Stimulated activated CD8-positive, alpha-beta memory T cell treated with anti-CD3 and anti-CD28 coated beads, Interleukin-4, amount 100 ng/mL, for 4 hours (primary cell): ENCODE measurements at places on chromosomes 2 and 18.

DNA sequence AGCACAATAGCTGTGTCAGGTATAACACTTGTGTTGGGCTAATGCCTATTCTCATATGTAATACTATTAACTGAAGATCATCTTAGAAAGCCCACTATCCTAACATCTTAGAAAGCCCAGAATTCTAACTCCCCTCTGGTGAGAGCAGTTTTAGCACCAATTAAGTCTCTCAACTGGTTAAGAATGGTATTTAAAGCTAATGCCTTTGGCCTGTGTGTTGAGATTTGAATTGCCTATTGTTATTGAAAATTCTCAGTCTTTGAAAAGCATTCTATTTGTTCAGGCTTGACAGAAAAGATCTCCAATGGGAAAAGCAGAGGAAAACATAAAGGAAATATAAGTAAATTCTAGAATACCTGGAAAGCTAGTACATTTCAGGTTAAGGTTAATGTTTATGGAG, 352.5 kb downstream of the ARHGAP15 start:
- DNase-seq = no peak

DNA sequence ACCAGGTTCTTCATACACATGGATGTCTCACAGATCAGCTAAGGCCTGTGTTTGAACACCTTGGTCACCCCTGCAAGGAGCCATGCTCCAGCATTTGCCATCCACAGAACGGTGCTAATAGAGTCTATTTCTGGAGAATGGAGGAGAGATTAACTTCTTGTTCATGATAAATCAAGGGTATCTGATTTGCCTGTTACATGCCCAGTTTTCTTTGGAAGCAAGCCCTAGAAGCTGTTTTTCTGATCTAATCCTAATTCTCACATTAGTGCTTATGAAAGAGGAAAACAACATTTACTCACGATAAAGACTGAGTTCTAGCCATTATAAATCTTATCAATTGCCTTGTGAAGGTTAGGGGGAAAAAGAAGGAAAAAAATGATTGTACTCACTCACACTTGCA, 119.6 kb upstream of the DTNA start:
- no peak for DNase-seq

- DNase-seq = no peak
Measured at GRCh38 chr18:79400591-79401381, 5.1 kb downstream of the NFATC1 start.

GRCh38 chr2:104844807-104845551, 8.9 kb upstream of the POU3F3 start:
- DNase-seq = no peak

- no peak for DNase-seq
Measured at GRCh38 chr18:54776282-54776977, 51.8 kb upstream of the RAB27B start.

- no peak for DNase-seq
Measured at GRCh38 chr2:197007716-197008628, 81.5 kb upstream of the PGAP1 start.

- no peak for DNase-seq
Measured at GRCh38 chr2:109080757-109081156, 48.2 kb upstream of the SH3RF3 start.

- DNase-seq = no peak
Measured at GRCh38 chr2:128373451-128374000, 54.9 kb upstream of the HS6ST1 start.

DNA sequence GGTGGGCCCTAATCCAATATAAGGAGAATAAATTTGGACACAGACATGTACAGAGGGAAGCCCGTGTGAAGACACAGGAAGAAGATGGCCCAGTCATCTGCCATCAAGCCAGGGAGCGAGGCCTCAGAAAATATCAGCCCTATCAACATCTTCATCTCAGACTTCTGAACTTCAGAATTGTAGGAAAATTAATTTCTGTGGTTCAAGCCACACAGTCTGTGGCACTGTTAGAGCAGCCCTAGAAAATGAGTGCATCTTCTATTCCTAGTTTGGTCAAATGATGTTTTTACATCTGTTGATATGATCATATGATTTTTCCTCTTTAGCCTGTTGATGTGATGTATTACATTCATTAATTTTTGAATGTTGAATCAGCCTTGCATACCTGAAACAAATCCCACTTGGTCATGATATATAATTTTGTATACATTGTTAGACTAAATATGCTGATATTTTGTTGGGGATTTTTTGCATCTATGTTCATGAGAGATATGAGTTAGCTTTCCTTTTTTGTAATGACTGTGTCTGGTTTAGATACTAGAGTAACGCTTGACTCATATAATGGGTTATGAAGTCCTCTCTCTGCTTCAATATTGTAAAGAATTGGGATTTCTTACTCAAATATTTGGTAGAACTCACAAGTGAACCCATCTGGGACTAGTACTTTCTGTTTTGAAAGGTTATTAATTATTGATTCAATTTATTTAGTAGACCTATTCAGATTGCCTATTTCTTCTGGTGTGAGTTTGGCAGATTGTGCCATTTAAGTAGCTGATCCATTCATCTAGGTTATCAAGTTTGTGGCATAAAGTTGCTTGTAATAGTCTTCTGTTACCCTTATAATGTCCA, 451.4 kb downstream of the EIPR1 start:
- no peak for DNase-seq

- no peak for DNase-seq
Measured at GRCh38 chr2:45806563-45807358, 155.3 kb downstream of the PRKCE start.

GRCh38 chr2:181348107-181348837, 108.9 kb upstream of the ITGA4 start:
- DNase-seq = no peak

- DNase-seq = no peak
Measured at GRCh38 chr2:123438675-123439074, 586.4 kb upstream of the CNTNAP5 start.

- no peak for DNase-seq
Measured at GRCh38 chr2:60872510-60872928, 8.9 kb upstream of the REL start.

DNA sequence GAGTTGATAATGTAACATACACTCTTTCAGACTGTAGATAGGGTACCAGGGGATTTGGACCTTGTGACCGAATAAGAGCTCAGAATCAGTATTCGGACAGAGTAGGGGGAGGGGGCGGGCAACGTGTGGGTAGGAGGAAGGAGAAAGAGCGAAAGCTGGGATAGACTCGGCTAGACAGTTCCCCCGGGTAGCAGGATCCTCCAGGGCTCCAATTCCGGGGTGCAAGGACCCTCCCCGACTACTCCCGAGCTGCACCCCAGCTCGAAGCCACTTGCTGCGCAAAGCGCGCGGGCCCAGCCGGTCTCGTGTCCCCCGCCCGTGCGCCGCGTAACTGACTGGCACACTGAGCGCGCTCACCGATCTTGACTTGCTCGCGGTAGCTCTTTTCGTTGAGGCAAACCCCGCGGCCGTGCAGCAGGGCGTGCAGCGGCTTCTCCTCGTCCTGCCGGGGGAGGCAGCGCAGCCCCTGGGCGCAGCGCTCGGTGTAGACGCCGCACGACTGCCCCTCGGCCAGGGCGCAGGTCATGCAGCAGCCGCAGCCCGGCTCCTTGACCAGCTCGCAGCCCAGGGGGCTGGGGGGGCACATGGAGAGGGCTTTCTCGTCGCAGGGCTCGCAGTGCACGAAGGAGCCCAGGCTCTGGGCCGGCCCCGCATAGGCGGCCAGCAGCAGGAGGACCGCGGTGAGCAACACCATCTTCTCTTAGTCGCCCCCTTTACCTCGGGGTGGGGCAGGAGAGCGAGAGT, 1.1 kb downstream of the IGFBP5 start:
- DNase-seq = no peak

- no peak for DNase-seq
Measured at GRCh38 chr2:172599947-172600346, 44.1 kb downstream of the PDK1 start.

GRCh38 chr2:183081911-183082310, 3.4 kb downstream of the DUSP19 start:
- DNase-seq = no peak

DNA sequence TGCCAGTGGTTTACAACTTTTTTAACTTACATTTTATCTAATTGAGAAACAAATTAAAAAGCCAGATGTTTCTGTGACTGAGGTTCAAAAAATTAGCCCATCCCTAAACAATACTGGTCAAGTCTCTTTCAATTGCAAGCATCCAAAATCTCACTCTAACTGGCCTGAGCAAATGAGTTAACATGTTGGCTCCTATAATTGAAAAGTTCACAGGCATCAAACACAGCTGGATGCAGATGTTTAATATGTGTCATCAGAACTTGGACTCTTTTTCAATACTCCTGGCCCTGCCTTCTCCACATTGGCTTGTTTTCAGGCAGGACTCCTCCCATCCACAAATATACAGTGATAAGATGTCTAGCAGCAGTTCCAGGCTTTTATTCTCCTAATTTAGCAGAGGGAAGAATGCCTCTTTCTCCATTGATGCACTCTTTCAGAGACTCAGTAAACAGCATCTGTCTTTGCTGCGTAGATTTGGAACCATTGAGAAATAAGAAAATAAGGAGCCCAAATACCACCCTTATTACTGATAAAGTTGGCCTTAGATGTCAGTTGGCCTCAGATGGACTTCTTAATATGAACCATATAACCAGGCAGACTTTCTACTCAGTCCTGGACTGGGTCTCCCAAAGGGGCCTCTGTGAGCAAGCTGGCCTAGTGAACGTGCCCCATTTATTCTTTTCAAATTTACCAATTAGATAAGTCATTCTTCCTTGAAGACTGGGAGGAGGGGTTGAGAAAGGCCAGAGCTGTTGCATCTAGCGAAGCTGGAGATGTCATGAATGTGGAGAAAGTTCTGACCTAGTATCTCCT, 30.4 kb upstream of the FN1 start:
- no peak for DNase-seq

DNA sequence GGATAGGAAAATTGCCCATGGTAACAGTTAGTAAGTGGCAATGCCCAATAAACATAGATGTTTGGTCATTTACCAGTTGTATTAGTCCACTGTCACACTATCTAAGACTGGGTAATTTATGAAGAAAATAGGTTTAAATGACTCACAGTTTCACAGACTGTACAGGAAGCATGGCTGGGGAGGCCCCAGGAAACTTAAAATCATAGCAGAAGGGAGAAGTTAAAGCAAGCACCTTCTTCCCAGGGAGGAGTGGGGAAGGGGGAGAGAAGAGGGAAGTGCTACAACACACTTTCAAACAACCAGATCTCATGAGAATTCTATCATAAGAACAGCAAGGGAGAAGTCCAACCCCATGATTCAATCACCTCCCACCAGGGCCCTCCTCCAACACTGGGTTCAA, 23.4 kb downstream of the NR4A2 start:
- no peak for DNase-seq

- no peak for DNase-seq
Measured at GRCh38 chr2:38509314-38509946, 93.3 kb downstream of the HNRNPLL start.
